Effector CD4-positive, alpha-beta T cell (primary cell): ENCODE measurements at places on chromosomes 2 and 18.

DNA sequence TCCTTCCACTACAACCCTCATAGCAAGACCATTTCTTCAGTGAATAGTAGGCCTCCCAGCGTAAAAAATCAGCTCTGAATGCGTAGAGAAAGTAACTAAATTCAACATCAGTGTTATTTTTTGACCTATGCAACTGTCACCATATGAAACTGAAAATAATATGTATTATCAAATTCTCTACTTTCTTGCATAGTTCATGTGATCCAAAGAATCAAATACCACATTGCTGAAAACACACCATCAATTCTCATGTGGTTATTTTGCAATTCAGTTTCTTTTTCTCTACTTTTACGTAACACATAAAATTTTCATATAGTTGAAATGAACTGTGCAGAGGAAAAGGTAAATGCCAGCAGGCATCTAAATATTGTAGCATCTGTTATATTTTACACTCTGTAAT lies 208.5 kb upstream of the SPOPL start:
- no peak for DNase-seq

- no peak for DNase-seq
Measured at GRCh38 chr2:215969131-215969841, 44.1 kb downstream of the MREG start.

DNA sequence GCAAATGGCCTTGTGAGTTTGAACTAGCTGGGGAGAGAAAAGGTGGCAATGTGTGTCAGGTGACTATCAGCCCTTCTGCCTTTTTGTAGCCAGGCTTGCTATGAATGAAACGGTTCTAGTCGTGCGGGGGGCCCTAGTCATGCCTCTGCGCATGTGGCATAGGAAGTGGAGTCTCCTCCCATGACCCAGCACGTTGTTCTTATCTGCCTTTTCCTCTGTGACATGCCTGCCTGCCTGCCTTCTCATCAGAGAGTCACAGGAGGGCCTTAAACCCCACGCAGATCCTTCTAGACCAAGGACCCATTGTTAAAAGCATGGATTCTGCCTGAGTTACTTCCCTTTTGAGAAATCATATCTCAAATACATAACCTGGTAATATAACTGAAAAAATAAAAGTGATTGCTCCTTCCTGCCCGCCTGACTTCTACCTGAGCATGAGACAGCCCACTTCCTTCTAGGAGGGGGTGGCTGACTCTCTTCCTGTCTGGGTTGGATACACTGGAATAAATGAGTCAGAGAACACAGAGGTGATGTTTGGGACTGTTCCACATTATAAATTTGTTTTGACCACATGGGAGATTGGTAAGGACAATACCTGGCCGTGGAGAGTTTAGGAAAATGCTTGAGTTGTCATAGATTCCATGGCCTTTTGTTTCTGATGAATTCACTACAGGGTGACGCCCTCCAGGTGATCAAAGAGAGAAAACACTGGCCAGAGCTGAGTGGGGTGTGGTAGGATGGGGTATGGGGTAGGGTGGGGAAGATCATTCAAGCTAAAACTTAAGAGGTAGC lies 49.8 kb downstream of the FBLN7 start:
- peak; percentile 70 for DNase-seq

DNA sequence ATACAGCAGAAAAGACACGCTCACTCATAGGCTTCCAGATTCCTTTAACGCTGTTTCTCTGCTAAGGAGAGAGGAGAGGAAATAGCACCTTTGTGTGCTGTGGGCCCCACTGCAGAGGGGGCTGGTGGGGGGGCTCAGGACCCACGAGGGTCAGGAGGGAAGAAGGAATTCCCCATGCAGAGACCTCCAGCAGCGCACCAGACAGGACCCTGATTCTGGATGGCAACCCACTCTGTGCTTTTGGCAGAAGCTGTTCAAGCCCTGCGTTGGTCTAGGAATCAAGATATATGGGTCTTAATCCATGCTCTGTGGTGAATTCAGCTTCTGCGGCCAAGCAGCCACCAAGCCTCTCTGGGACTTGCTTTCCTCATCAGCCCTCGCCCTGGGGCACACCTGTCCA lies 31.0 kb downstream of the MYCN start:
- DNase-seq = no peak

DNA sequence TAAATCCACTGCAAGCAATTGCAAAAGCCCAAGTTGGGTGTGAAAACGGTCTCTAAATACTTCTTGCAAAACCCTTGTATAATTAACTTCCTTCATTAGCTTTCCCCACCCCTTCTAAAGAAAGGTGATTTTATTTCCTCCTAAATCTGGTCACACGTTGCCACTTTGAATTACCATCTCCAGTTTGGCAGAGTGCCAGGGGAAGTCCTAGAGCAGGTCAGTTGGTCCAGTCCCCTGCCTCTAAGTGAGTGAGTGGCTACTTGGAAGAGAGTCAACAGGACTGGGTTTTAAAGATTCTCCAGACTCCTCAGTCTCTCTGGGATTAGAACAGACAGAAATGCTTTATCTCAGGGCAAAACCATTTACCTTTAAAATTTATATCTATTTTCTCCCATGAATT lies 18.7 kb upstream of the LYPD6B start:
- no peak for DNase-seq

- no peak for DNase-seq
Measured at GRCh38 chr2:132564065-132564464, 105.9 kb downstream of the LYPD1 start.

DNA sequence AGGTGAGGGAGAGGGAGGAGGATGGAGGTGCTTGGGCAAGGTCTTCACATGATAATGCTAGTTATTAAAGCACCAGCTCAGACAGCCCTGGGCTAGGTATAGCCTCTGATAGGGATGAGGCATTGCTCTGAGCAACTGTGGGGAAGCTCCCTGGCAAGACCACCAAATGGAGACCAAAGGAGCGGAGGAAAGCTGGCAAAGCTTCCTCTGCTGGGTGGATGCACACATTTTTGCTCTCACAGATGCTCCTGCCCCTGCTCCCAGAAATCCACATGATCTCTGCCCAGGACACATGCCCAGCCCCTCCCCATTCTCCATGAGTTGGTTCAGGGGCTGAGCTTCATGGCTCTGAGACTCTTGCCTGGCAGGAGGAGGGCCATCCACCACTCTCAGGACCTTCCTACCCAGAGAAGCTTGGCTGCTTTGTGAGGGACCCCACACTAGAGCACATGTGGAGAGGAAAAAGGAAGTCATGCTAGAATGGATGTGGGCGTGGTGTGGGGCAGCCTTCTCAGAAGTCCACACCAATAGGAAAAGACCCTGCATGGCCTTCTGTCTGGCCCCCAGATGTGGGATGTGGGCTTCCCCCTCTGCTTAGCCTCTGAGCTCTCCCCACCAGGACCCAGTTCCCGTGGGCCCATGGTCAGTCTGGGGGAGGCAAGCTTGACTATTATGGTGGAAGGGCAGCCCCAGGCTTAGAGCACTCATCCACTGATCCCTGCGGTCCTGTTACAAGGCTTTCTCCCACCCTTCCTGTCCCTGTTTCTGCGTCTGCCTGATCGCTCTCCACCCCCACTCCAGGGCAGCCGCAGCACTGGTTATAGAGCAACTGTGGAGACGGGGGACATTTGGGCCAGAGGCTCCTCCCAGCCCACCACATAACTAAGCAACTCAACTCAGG lies 10.5 kb upstream of the CYP26B1 start:
- DNase-seq = no peak

DNA sequence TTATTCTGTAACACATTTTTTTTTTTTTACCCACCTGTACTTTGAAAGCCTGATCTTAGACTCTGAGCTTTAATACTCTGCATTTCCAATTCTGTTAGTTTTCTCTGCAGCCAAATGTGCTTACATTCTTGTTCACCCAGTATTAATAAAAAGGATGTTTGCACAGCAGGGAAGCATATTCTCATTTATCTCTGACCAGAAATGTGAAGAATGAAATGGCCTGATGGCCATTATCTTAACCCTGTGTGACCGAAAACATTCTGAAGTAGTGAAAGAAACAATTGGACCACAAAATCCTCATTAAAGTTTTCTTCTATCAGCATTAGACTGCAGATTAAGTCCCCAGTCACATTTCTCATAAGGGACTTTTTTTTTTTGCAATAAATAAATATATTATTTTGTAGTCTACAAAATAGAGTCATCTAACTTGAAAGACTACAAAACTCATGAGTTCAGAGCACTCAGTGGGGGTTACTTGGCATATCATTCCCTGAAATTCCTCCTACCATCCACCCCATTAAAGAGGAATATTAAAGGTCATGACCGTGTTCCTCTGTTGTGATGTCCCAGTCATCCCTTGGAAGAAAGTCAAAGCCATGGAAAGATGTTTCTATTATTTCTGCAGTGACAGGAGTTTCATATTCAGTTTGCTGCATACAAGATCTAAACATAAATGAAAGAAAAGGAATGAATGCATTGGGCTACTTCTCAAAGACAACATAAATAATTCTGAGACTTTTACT lies 364.4 kb downstream of the RND3 start:
- DNase-seq = no peak

GRCh38 chr2:145483854-145484253 lies 963.9 kb upstream of the ZEB2 start:
- no peak for DNase-seq

DNA sequence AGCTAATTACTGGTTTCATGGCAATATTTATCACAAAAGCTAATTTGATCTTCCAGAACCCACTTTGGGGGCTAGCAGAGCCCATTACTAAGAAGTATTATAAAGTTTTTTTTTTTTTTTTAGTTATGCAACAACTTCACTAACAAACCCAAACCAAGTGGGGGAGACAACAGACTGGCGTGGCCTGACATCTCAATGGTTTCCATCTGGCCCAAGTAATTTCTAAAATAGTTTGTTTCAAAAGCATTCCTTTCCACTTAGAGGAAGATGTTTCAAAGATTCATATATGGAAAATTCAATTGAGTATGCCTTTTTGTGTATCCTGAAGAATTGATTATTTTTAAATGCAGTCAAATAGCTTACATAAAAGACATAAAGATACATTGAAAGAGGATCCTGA lies 367.1 kb downstream of the HRH4 start:
- DNase-seq = no peak

- no peak for DNase-seq
Measured at GRCh38 chr2:125227843-125228392, 1202.8 kb downstream of the CNTNAP5 start.
